Thymus (tissue), 14 donors: ENCODE measurements at places on chromosomes 3 and 15. TPM values are rescaled to one million over a fixed set of nuclear protein-coding genes. Genes with fewer than 3 reads are reported as not detected.

GRCh38 chr3:31377045-31377642 lies 155.6 kb upstream of the STT3B start:
- no peak for DNase-seq

- no peak for DNase-seq
Observed at GRCh38 chr15:70024521-70024920, 73.2 kb downstream of the TLE3 start.

DNA sequence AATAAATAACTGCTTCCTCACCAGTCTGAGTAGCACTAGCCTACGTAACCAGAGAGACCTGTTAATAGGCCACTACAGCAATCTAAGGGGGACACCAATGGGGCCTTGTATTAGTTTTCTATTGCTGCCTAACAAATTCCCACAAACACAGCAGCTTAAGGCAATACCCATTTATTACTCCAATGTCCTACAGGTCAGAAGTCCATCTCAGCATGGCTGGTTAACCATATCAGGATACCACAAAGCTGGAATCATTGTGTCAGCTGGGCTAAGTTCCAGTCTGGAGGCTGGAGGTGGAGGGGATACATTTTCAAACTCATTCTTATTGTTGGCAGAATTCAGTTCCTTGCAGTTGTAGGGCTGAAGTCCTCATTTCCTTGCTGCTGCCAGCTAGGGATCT lies 331.9 kb downstream of the ULK4 start:
- DNase-seq = no peak

DNA sequence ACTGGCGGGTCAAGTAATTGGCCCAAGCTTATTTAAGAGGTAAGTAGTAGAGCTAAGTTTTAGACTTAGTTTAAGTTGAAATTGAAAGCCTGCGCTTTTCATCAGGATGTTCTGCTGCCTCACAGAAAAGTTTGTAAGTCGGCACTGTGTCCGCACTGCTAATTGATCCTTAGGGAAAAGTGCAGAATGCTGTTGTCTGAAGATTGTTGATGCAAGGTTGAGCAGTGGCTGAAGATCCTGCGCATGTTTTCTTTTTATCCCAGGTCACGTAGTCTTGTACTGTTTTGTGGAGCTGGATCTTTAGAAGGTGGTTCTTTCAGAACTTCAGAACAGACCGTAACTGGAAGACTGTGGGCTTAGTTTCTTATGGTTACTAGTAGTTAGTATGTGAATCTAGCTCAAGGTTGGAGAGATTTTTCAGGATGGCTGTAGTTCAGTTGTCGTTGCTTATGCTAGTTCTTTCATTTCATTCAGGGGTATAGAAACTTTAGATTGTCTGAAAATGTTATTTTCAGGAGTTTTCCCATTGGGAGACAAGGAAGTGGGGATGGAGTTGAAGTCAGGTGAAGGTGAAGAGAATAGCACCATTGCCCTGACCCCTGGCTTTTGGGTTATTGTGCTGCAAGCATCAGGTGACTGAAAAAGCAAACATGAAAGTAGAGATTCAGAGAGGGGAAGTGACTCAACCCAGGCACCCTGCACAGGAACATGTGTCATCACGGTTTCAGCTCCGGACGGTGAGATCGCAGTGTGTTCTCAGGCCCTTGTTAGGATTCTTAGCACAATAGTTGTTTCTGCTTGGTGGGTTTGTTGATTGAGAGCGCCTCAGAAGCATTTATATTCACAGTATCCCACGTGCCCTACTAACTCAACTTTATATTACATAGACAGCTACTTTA lies 32.8 kb downstream of the AKAP13 start:
- DNase-seq = peak; percentile 64

GRCh38 chr15:41828807-41829141 lies 882 bp downstream of the JMJD7 start:
- no peak for DNase-seq

- no peak for DNase-seq
Observed at GRCh38 chr3:58567251-58567515, 10.0 kb downstream of the FAM107A start.

GRCh38 chr3:122800706-122801237 lies 5.9 kb downstream of the SLC49A4 start:
- no peak for DNase-seq

DNA sequence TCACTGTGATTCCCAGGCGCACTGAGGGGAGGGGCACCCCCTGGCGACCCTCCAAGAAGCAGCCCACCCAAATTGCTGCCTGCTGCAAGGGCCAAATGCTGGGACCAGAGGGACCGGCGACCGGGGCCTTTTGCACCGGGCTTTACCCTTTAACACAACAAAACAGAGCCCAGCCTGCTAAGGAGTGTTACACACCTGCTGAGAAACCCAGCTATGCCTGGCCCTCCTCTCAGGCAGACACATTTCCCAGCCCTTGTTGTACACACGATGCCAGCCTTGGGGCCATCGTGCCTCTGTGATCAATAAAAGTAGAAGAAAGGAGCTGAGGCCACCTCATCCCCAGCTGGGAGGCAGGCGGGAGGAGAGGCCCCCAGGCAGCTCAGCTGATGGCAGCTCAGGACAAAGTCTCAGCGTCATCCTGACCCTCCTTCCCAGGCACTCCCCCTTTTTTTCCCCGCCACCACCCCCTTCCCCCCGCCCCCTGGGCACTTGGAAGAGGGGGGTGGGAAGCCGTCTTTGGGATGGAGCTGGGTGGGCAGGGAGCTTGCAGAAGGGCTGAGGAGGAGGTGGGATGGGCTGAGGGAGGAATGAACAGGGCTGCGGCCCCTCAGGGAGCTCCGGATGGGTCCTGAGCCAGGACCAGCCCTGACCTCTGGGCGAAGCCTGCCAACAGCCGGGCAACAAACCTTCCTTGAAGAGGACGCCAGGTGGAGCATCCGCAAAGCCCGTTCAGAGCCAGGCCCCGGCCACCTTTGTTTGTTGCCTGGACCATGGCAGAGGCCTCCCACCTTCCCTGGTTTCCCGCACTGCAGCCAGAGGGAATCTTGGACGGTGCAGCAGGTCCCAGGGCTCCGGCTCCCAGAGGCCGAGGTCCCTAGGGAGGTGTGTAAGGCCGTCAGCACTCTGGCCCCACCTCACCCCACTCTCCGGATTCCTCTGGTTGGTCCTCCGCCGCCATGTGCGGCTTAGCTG lies 45.9 kb upstream of the SEC61A1 start:
- no peak for DNase-seq

GRCh38 chr3:67522081-67522480 lies 132.3 kb downstream of the SUCLG2 start:
- DNase-seq = no peak

- DNase-seq = no peak
Observed at GRCh38 chr15:96064351-96064756, 266.1 kb upstream of the NR2F2 start.

- DNase-seq = no peak
Observed at GRCh38 chr15:41971895-41972252, 483 bp downstream of the EHD4 start.

DNA sequence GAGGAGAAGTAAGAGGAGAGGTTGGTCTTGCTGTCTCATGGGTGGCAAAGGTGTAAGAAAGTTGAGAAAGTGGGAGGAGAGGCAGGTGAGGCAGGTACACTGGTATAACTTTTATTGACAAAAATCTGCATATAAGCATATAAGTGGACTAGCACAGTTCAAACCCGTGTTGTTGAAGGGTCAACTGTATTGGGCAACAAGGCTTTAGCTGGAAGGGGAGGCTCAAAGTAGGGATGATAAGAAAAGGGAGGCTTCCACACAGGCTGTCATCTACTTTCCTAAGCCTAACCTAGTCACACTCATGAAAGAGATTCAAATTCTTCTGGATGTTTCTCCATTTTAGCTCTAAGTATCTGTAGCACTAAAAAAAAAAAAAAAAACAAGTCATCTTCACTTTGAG lies 188.1 kb upstream of the SEMA6D start:
- no peak for DNase-seq

- no peak for DNase-seq
Observed at GRCh38 chr3:125591116-125591760, 4.1 kb downstream of the OSBPL11 start.

DNA sequence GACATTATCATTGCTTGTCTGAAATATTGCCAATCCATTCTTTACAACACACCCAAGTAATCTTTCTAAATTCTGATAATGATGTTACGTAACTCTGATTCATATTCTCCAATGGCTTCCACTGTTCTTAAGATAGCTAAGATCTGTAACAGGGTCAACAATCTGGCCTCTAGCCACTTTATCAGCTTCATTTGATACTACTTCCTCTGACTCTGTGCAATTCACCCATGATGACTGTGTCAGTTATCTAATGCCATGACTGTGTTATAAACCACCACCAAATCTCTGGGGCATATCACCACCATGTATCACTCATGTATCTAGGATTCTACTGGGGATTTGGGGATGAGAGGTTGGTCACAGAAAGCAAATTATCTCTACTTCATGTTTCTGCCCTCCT lies 44.0 kb downstream of the CD200 start:
- no peak for DNase-seq

DNA sequence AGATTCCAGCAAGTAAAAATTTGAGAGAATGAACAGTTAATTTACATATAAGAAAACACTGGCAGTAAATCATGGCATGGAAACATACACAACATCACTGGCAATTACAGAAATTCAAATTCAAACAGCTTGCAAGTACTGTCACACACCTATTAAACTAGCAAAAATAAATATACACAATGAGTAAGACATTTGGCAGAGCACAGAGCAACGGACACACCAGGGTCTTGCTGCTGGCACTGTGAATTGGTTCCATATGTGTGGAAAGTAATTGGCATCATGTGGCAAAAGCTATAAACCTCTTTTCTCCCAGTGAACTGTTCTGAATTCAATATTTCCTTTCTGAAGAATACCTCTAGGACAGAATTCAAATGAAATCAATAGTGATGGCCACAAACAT lies 78.3 kb downstream of the LRRK1 start:
- DNase-seq = no peak

OR5K2 gene
- total RNA-seq = not detected

RETNLB gene
- total RNA-seq = not detected

CHST2 gene
- total RNA-seq = 15.6 TPM
